ENCODE measurements at places on chromosomes 12 and 14. TPM values are rescaled to one million over a fixed set of nuclear protein-coding genes. Genes with fewer than 3 reads are reported as not detected.

CACNA1C gene
- total RNA-seq: 15.6 TPM

SOX5 gene
- 20.1 TPM for total RNA-seq

ANKRD33 gene
- total RNA-seq: not detected

OR8S1 gene
- not detected for total RNA-seq

C12orf56 gene
- total RNA-seq: not detected

LRP1-AS gene
- total RNA-seq: not detected

OTOGL gene
- total RNA-seq: 0.09 TPM

CPNE6 gene
- not detected for total RNA-seq

PAPLN gene
- total RNA-seq: 20.2 TPM

JPH4 gene
- 6.2 TPM for total RNA-seq

CELA1 gene
- not detected for total RNA-seq
